Bone marrow (tissue), 2 donors: ENCODE measurements at places on chromosomes 12 and 14.

GRCh38 chr14:51002406-51002999 lies 58.2 kb upstream of the PYGL start:
- DNase-seq = no peak

- no peak for DNase-seq
Observed at GRCh38 chr12:132449565-132450417, 40.2 kb upstream of the FBRSL1 start.

DNA sequence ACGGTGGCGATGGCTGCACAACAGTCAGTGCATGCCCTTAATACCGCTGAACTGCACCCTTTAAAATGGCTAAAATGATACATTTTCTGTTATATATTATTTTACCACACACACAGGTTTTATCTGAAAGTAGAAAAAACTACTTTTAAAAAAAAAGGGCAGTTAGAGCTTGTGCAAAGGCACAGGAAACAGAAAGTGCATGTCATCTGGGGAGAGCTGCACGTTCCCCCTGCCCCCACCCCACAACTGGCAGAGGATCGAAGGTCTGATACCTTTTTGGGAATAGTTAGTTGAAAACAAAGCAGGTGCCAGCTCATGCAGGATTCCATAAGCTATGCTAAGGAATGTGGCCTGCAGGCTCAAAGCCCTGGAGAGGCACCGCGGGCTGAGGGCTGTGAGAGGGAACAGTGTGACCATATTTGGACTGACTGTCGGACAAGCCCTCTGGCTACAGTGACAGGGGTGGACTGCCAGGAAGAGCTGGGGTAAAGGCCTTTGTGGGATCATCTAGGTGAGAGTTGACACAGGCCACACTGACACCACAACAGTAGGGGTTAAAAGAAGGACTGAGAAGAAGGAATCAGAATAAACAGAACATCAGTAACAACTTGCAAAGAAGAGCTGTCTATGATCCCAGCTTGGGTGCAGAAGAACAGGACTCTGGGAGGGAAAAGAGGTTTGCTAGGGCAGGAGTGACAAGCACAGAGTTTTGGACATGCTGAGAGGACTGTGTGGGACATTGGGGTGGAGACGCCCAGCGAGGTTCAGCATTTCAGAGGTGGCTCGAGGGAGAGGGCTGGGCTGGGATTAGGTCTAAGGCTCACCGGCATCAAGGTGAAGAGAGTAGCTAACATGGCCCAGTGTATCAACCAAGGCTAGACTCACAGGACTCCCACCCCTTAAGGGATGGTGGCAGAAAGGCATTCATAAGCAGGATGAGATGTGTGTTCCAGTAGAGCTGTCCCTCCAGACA lies 54.6 kb downstream of the ACTN1 start:
- no peak for DNase-seq

DNA sequence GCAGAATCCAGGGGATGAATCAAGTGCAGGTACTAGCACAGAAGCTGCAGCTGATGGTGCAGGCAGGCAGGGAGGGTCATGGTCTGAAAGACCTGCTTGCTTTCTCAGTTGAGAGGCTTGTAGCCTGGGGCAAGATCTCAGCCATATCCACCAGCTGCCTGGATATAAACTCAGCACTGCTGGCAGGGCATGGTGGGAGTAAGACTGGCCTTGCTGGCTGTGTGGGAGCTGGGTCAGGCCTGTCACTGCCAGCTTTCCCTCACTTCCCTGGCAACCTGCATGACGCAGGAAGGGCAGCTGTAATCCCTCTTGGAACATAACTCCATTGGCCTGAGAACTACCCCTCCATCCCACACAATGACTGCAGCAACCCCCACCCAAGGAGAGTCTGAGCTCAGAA lies 230.1 kb downstream of the ANO6 start:
- no peak for DNase-seq
